Right ventricle myocardium superior (tissue), 1 donor: ENCODE measurements at places on chromosomes 1 and 21. TPM values are rescaled to one million over a fixed set of nuclear protein-coding genes. Genes with fewer than 3 reads are reported as not detected.

DNA sequence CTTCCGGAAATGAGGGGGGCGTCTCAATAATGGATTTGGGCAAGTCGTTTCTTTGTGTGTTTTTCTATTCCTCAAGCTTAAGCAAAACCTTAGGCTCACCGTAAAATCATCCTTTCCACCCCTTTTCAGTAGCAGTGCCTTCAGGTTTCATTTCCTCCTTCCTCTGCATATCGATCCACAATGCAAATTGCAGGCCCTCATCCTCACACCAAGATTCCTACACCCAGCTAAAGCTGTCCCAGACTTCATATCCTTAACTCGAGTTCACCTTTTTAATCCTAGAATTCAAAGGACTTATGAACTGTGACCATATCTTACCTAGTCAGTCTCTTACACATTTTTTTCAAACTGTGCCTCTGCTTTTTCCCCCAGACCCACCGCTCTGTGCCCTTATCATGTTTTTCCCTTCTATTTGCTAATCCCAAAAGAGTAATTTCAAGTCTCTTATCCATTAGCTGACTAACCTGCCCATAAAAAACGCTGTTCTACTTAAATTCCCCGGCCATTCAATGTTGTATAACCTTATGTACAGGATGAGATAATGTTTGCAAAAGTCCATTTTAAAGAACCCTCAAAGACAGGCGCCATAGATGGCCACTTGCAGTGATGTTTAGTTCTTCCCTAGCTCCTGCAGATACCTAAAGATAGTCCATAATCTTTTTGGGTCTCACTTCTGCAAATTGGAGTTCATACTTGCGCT lies 1.5 kb downstream of the AKIRIN1 start:
- no peak for DNase-seq

DNA sequence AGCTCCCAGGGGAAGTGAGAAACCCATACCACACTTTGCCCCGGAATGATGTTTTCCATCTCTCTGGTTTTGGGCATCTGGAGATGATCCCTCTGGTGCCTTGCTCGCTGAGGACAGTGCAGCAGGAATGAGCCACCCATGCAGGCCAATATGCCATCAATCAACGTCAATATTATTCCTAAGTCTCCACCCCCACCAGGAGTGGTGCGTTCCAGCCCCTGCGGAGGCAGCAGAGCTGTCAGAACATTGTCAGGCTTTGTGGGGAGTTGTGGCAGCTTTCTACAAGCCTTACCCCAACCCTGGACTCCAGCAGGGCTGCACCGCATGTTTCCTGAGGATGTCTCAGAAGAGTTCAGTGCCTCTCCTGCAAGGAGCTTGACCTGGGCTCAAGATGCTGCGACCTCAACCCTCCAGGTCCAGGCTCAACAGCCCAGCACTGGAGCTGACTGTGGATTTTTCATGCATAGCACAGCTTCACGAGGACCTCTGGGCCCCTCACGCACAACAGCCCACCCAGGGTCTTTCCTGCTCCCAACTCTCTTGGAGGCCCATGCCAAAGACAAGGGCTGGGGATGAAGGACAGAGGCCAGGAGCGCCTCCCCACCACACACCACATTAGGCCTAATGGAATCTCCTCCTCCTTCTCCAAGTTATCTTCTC lies 67.5 kb downstream of the PSMG1 start:
- no peak for DNase-seq

ERICH3 gene
- total RNA-seq: not detected

DNA sequence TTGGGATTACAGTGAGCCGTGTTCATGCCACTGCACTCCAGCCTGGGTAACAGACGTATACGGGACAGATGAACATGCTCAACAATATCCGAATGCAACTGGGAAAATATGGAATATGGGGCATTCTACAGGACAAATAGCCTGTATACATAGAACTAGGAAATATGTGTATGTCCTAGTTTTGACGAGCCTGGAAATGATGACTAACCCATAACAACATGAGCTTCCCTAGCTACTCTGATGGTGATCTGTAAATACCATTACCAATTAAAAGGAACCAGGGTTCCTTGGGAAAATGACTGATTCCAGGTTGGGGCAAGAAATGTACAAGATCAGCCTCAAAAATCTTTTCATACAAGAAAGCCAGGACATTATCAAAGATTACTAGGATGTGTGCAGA lies 42.8 kb upstream of the ARTN start:
- DNase-seq: no peak

DNA sequence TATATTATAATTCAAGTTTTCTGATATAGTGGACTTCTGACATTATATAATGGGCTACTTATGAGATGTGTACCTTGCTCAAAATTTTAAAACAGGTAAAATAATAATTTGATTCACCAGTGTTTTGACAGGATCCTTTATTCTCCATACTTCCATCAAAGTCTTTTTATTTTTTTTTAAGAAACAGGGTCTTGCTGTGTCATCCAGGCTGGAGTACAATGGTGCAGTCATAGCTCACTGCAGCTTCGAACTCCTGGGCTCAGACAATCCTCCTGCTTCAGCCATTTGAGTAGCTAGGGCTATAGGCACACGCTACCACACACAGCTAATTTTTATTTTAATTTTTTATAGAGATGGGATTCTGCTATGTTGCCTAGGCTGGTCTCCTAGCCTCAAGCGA lies 129.4 kb downstream of the NRDC start:
- DNase-seq: no peak

- no peak for DNase-seq
Measured at GRCh38 chr1:231860221-231861088, 233.9 kb downstream of the DISC1 start.

DIPK1A gene
- 7.0 TPM for total RNA-seq

DNA sequence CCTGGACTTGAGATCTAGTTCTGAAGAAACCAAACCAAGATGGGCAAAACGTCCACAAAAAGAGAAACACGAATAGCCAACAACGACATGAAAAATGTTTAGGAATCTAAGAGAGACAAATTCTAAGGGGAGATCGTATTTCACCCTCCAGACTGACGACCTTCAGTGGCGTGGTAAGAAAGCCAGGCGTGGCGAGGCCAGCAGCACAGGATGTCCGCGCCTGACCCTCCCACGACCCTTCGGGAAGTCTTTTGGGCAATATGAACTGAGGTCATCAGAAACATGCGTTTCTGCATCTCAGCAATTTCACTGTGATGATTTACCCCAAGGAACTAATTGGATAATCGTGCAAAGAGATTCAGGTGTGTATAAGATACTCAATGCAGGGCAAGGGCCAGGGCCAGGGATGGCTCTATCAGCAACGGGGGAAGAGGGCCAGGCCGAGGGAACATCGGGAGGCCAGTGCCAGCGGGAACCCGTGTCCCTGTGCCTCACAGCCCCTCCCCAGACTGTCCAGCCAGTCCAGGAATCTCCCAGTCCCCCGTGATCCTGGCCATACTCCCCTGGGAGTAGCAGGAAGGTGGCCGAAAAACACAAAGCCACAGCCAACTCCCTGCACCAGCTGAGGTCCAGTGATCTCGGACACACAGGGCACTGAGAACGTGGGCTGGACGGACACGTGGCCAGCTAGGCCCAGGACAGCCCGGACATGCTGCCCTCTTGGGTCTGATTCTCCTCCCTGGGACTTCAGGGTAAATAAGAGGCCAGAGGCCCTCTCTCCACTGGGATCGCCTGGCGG lies 53.6 kb upstream of the ADARB1 start:
- DNase-seq: peak; percentile 37

DNA sequence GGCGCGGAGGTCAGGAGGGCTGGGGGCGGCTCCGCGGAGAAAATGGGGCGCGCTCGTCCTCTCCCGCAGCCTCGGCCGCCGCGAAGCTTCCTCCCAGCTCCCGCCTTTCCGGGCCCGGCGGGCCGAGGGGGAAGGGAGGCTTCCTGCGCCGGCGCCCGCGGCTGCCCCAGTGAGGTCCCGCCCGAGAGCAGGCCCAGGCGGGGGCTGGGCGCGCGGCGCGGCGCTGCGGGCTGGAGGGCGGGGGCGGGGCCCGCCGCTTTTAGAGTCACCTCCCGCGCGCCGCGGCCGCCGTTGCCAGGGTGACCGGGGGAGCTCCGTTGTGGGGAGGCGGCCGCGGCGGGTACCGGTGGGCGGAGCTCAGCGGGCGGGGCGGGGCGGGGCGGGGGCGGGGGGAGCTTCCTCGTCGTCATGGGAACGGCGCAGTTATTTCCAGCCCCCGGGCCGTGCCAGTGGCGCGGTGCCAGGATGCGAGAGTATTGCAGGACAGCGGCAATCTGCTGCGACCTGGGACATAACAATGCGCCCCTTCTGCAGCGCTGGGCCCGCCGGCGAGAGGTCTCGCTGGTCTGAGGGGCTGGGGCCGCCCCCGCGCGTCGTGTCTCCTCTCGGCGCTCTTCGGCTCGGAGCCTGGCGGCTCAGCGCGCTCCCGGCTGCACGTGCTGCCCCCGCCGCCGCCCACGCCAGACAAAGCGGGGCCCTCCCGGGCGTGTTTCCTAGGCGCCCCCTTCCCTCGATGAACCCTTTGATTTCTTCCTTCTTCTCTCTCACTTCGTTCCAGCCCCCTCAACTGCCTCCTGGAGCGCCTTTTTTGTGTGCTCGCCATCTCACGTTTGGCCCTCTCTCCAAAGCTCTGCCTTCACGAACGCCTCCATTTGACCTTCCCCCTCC lies 16.9 kb downstream of the IER5 start:
- peak; percentile 98 for DNase-seq

ADAMTS5 gene
- 4.0 TPM for total RNA-seq

- DNase-seq: no peak
Measured at GRCh38 chr1:46137916-46138315, 5.5 kb upstream of the PIK3R3 start.

DNA sequence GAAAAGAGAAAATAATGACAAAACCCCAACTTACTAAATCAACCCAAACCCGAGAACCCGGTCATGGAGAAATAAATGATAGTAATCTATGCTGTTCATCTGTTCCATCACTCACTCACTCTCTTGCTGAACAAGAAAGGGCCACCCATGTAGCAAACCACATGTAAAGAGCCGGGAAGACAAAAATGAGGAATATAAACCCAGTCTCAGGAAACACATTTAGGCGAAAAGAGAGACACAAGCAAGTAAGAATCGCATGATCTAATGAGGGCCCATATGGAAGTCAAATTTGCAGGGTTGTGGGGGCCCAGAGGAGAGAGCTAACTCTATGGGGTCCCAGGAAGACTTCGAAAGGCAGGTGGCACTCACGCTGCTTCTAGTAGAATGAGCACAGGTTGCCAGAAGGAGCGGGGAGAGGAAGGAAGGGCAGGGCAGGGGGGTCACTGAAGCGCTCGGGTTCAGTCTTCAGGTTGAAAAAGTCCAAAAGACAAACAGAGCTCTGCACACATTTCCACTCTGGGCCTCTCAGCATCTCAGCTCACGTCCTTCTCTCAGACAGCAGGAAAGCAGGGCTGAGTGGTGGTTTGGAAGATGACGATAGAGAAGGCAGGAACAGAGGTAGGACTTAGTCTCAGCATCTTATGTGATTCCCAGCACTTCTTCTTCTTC lies 142.9 kb upstream of the KRTAP19-8 start:
- DNase-seq: no peak

DNA sequence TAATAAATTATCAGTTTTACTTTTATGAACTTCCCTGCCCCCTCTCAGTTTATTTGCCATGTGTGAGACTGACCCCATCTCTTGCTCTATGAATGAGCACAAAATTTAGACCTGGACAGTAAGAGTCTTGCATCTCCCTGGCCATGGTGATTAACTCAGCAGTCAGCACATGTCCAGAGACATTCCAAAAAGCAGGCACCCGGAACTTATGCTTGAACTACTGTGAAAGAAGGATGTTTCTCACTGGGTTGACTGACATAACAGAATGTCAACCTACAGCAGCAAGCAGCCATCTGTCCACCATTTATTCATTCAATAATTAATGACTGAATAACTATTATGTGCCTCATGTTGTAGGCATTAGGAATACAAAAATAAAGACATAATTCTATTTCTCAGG lies 11.3 kb upstream of the SEC16B start:
- no peak for DNase-seq

GRCh38 chr1:153646672-153647345 lies 11.7 kb upstream of the SNAPIN start:
- DNase-seq: no peak

- no peak for DNase-seq
Measured at GRCh38 chr1:247536340-247536739, at the start of gene OR2C3. Gene OR2C3 (minus strand): TSS chr1:247536440. CDS start chr1:247532511, 3,929 bp downstream.

- no peak for DNase-seq
Measured at GRCh38 chr1:189803364-189803763, 674.3 kb downstream of the BRINP3 start.

GRCh38 chr1:46110521-46110920 lies 21.9 kb downstream of the PIK3R3 start:
- no peak for DNase-seq

- DNase-seq: no peak
Measured at GRCh38 chr1:228420968-228421826, 4.5 kb upstream of the TRIM17 start.

DSTYK gene
- total RNA-seq: 5.3 TPM

OR2L13 gene
- total RNA-seq: not detected

GRCh38 chr1:224192082-224192788 lies 9.2 kb downstream of the DEGS1 start:
- DNase-seq: no peak

SEMA4A gene
- total RNA-seq: 1.4 TPM

CD1B gene
- not detected for total RNA-seq

- DNase-seq: no peak
Measured at GRCh38 chr1:99756598-99756997, 9.8 kb downstream of the FRRS1 start.

DNA sequence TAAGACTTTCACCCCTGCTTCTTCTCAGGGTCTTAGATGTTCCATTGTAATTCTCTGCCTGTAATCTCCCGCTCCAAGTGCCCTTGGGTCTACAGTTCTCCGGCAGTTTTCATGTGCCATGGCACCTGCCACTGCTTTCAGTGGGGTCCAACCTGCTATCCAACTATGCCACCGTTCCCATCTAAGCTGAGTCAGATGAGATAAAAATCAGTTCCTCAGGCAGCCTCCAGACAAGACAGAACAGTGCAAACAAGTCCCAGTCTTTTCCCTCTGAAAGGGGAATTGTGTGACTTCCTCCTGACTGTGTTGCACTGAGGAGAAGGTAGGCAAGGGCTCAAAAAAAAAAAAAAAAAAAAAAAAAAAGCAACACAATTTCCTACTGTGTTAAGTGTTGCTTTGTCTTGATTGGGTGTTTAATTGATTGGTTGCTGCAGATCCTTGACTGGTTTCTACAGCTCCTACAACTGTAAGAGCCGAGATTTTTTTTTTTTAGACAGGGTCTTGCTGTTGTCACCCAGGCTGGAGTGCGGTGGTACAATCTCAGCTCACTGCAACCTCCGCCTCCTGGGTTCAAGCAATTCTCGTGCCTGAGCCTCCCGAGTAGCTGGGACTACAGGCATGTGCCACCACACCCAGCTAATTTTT lies 50.7 kb downstream of the EBNA1BP2 start:
- no peak for DNase-seq

DNA sequence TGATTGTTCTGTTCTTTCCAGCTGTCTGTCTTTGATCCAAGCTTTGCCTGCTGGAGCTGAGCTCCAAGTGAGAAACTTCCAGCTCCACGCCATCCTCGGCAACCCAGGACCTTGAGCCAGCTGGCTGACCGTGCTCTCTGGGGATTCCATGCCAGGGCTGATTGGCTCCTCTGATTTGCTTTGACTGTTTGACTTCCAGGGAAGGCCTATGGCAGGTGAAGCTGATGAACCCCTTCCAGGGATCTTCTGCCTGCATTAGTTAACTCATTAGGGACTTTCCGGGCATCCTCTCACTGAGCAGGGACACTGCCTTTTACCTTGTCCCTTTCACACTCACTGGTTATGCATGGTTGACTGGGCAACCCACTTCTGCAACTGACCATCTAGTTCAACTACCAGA lies 406.1 kb downstream of the RPS6KC1 start:
- peak; percentile 68 for DNase-seq
